ENCODE measurements at places on chromosomes 12 and 14.

DNA sequence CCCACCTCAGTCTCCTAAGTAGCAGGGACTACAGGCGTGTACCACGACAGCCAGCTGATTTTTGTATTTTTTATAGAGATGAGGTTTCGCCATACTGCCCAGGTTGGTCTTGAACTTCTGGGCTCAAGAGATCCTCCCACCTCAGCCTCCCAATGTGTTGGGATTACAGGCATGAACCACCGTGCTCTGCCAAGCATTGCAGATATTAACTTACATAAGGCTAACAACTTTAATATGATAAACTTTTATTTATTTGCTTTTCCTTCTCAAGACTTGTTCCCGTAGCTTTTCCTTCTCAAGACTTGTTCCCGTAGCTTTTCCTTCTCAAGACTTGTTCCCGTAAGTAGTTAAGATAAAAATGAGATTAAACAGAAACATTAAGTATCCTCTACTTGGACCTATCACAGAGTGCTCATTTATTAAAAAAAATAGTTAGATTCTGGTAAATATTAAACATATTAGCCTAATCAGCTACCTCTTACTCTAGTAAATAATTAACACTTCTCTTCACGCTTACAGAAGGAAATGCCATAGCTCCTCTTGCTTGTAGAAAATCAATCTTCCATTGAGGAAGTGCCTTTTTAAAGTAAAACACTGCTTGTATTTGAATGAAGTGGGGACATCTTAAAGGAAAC, 157.7 kb upstream of the KITLG start:
- no peak for DNase-seq

DNA sequence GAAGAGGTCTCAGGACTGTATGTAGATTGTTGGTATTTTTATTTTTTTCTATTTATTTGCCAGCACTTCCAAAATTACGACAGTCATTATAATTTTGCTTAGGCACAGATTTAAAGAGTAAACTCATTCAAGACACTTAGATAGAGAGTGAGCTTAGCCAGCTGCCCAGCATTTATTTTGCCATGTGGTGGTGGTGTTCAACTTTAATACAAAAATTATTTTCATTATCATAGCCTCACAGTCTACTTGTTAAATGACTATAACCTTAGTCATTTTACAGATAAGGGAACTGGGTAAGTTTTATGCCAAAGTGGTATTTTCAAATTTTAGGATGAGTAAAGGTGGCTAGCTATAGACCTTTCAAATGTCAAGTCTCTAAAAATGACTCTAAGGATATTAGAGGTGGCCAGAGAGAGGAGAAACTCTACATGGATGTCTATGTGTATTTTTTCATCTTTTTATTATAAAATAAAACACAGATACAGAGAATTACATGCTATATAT, 66.7 kb downstream of the LRRC9 start:
- DNase-seq, result no peak

GRCh38 chr12:23049180-23049579, 424.2 kb downstream of the ETNK1 start:
- DNase-seq, result no peak

- DNase-seq, result no peak
These were observed 411.3 kb upstream of the USP15 start for GRCh38 chr12:61848893-61849292.

GRCh38 chr12:79858518-79858917, 76.4 kb downstream of the PPP1R12A start:
- DNase-seq, result no peak

- no peak for DNase-seq
These were observed 68.0 kb downstream of the GALNT4 start for GRCh38 chr12:89456565-89456964.

DNA sequence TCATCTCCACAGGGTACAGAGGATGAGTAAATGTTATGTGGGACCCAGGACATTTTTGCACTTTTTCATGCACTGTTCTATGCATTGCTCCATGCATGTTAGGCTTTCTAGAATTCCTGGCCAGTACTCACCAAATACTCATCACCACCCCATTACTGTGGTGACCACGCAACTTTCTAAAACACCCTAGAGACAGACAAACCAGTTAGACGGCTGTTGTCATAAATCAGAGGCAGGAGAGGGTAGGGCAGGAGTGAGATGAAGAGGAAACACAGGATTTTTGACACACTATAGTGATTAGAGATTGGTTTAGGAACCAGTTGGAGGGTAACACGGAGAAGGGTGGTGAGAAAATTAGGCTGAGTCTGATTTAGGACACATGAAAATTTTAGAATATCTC, 59.3 kb downstream of the IFNG start:
- DNase-seq, result no peak

DNA sequence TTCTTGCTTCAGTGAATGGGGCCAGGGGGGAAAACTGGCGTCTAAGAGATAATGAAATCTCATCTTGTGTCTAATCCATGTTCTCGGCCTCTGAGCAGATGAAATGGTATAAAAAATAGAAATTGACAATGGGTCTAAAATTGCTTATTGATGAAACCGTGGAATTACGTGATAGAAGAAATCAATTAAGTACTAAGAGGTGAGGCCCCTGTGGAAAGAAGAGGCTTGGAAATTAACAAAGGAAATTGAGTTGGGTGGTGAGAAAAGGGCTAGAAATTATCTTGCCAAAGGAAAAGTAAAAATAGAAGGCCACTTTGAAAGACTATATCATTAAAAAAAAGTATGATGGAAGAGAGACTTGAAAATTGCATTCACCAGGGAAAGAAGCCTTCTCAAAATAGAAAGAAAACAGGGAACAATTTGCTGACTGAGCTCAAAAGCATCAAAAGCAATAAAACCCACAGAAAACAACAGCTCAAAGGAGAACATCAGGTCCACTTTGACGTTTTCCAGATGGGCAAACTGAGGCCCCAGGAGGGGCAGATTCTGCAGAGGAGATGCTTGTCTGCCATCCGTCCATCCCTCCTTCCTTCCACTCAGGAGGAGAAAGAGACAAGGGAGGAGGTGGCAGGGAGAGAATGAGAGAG, 226.1 kb upstream of the RTL1 start:
- no peak for DNase-seq

GRCh38 chr12:64900540-64900939, 76.1 kb downstream of the TBC1D30 start:
- DNase-seq, result no peak

GRCh38 chr12:117857632-117858612, 110.9 kb downstream of the KSR2 start:
- peak; percentile 7 for DNase-seq

DNA sequence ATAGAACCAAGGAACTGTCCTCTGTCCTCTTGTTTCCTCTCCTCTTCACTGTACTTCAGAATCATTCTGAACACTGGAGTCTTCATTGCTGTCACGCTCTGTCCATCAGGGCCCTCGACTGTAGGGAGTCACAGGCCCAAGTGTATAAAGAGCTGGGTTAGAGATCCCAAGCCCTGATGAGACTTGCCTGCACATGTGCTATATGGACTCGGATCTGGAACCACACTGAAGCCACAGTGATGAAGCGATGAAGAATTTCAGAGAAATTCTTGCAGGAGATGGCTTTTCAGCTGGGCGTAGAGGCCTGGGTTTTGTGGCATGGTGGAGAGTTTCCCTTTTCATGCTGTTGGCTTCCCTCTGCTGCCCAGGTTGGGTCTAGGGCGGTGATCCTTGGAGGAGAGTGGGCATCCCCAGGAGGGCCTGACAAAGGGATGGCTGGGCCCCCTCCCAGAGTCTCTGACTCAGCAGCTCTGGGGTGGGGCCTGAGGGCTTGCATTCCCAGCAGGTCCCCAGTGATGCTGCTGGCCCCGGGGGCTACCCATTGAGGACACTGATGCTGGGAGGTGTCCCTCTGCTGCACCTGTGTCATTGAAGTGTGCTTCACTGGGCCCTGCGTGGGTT, 39.6 kb upstream of the YY1 start:
- DNase-seq, result no peak

- DNase-seq, result no peak
These were observed 97.0 kb downstream of the PHETA1 start for GRCh38 chr12:111271674-111272418.

GRCh38 chr14:53331921-53332320, 178.8 kb upstream of the DDHD1 start:
- DNase-seq, result no peak

DNA sequence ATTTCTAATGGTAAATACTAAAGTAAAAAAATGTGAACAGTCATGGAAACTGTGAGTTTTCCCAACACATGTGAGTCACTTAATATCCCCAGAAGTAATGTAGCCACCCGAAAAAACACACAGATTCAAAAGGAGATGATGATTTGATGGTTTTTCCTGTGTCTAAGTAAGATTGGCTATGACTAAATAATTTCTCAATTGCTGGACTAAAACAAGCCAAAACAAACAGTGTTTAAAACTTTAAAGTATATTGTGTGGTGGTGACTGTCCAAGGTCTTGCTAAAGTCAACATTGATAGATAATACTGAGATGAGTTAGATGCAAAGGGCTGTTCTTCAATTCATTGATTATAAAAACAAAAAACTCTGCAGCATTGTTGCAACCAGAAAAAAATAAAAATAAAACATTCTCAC, 89.6 kb upstream of the SOX5 start:
- DNase-seq, result no peak

DNA sequence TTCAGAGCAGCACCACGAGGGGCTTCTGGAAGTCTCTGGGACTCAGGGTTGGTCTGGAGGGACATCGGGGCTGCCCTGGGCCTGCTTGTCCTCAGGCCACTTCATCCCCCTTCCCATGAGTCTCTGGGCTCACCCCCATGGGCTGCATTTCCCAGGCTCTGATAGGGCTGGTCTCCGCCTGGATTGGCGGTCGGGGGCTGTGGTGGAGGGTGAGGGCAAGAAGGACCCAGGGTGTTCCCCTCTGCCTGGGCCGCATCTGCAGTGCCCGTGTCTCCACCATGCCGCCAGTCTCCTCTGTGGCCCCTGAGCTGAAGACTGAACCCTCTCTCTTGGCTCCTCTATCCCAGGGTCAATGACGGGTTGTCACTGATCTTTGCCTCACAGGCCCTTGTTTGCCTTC, 242.1 kb downstream of the ADGRD1 start:
- DNase-seq, result no peak

- DNase-seq, result no peak
These were observed 14.0 kb downstream of the CCER1 start for GRCh38 chr12:90940872-90941499.

DNA sequence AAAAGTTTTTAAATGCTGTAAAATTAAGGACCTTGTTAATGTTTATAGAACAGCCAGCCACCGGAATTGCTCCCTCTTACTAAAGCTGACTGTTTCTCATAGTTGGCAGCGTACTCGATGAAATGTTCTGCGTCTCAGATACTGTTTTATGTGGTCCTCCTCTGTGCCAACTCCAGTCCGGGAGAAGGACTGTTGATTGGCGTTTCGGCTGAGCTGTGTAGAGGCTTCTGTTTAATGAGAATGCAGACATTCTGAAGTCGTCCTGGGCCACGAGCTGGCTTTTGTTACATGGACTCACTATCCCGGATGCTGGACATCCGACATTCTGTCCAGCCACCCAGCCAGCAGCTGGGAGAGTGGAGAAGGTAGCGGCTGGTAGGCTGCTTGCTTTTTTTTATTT, 75.4 kb downstream of the WDR20 start:
- no peak for DNase-seq

DNA sequence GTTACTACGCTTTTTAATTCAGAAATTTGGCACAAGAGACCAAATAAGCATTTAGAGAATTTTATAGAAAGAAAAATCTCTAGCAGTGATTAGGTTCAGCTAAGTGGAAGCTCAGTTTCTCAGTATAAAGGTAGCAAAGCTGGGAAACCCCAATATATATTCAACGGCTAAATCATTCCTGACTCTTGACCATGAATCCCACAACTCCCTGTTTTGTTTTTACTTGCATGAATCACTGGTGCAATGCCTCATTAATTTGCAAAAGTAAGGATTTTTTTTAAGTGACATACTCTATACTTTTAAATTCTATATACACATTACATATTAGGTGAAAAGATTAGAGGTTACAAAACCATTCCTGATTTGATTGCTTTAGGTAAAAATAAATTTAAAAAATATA, 74.3 kb upstream of the PLEKHG7 start:
- DNase-seq, result no peak
